ENCODE measurements at places on chromosomes 6 and 20.

- DNase-seq, result no peak
- no peaks in the 10 kb centered on the region for H3K4me1 ChIP-seq
- H3K4me3 ChIP-seq, result no peak overlapping the region
- H3K27me3 ChIP-seq, result no peaks in the 10 kb centered on the region
- no peak overlapping the region for H3K27ac ChIP-seq
Measured at GRCh38 chr6:142035890-142036289, 96.8 kb upstream of the GJE1 start.

DNA sequence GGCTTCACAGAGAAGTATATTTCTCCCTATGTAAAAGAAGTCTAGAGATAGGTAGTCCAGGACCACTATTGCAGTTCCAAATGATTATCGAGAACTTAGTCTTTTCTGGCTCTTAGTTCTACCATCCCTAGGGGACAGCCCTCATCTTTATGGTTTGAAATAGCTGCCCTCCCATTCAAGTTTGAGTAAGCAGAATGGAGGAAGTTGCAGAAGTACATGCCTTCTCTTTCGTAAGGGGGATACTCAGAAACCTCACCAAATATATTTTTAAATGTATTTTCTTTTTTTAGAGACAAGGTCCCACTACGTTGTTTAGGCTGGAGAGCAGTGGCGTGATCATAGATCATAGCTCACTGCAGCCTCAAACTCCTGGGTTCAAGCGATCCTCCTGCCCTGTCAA, 236.8 kb upstream of the RREB1 start:
- H3K27me3 ChIP-seq, result peaks cover 2% of the 10 kb centered on the region
- H3K27ac ChIP-seq, result no peak overlapping the region
- H3K36me3 ChIP-seq, result no peaks in the 10 kb centered on the region
- no peaks in the 10 kb centered on the region for H3K4me1 ChIP-seq

GRCh38 chr6:169454204-169454871, 200.7 kb upstream of the THBS2 start:
- no peak overlapping the region for H3K4me3 ChIP-seq
- no peaks in the 10 kb centered on the region for H3K36me3 ChIP-seq
- H3K4me1 ChIP-seq, result no peaks in the 10 kb centered on the region
- no peaks in the 10 kb centered on the region for H3K27me3 ChIP-seq
- H3K27ac ChIP-seq, result no peak overlapping the region

- H3K27me3 ChIP-seq, result no peaks in the 10 kb centered on the region
- H3K4me3 ChIP-seq, result no peak overlapping the region
- no peaks in the 10 kb centered on the region for H3K36me3 ChIP-seq
- DNase-seq, result no peak
Measured at GRCh38 chr6:65760285-65760684, 53.3 kb upstream of the EYS start.

- DNase-seq, result peak; percentile 82
- H3K4me1 ChIP-seq, result peaks cover 48% of the 10 kb centered on the region
- peaks cover 18% of the 10 kb centered on the region for H3K36me3 ChIP-seq
- peak overlapping the region; percentile 61 for H3K4me3 ChIP-seq
- peak overlapping the region; percentile 45 for H3K27ac ChIP-seq
Measured at GRCh38 chr20:63957004-63957689, 931 bp upstream of the UCKL1 start.

GRCh38 chr6:80214436-80215022, 108.1 kb downstream of the BCKDHB start:
- no peaks in the 10 kb centered on the region for H3K27me3 ChIP-seq
- H3K27ac ChIP-seq, result no peak overlapping the region
- DNase-seq, result no peak
- H3K36me3 ChIP-seq, result no peaks in the 10 kb centered on the region
- no peak overlapping the region for H3K4me3 ChIP-seq

DNA sequence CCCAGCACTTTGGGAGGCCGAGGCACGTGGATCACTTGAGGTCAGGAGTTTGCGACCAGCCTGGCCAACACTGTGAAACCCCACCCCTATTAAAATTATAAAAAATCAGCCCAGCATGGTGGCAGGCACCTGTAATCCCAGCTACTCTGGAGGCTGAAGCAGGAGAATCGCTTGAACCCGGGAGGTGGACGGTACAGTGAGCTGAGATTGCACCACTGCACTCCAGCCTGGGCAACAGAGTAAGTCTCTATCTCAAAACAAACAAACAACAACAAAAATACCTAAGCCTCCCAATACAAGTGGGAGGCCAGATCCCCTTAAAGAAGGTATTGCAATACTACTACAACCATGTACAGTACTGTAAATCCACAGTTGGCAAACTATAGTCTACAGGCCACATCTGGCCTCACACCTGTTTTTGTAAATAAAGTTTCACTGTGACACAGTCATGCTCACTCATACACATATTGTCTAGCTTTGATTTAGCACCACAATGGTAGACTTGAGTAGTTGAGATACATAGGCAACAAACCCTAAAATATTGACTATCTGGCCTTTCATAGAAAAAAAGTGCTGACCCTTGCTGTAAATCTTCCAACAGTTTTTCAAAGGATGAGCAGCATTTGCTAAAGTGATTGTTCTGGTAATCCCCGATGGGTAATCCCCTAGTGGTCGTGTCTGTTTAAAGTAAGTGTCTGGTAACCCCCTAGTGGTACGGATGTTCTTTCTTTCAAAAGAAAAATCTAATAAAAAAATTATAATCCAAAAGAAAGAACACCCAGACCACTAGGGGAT, 202.0 kb downstream of the RNGTT start:
- H3K4me3 ChIP-seq, result no peak overlapping the region
- H3K4me1 ChIP-seq, result no peaks in the 10 kb centered on the region
- H3K27me3 ChIP-seq, result no peaks in the 10 kb centered on the region
- DNase-seq, result peak; percentile 1
- no peaks in the 10 kb centered on the region for H3K36me3 ChIP-seq
- H3K27ac ChIP-seq, result no peak overlapping the region

GRCh38 chr20:420166-420620, 12.1 kb downstream of the RBCK1 start:
- no peak for DNase-seq
- H3K36me3 ChIP-seq, result peaks cover 74% of the 10 kb centered on the region
- H3K4me1 ChIP-seq, result no peaks in the 10 kb centered on the region
- H3K27ac ChIP-seq, result no peak overlapping the region

GRCh38 chr20:49542514-49542991, 25.4 kb downstream of the PTGIS start:
- no peak for DNase-seq
- peaks cover 2% of the 10 kb centered on the region for H3K4me1 ChIP-seq
- no peaks in the 10 kb centered on the region for H3K36me3 ChIP-seq
- H3K4me3 ChIP-seq, result no peak overlapping the region
- peaks cover 5% of the 10 kb centered on the region for H3K27me3 ChIP-seq

- H3K4me1 ChIP-seq, result no peaks in the 10 kb centered on the region
- H3K27me3 ChIP-seq, result no peaks in the 10 kb centered on the region
- no peak overlapping the region for H3K27ac ChIP-seq
- no peak overlapping the region for H3K4me3 ChIP-seq
- no peaks in the 10 kb centered on the region for H3K36me3 ChIP-seq
- DNase-seq, result no peak
Measured at GRCh38 chr6:22082218-22082617, 214.6 kb downstream of the PRL start.

GRCh38 chr20:675453-676314, at the start of gene SCRT2:
TSS of gene SCRT2 (minus strand) at chr20:675802. CDS start at chr20:675601, 201 bp downstream.
- no peak within 1 kb of the TSS for H3K27ac ChIP-seq
- no peak within 1 kb of the TSS for H3K4me3 ChIP-seq
- H3K4me1 ChIP-seq, result peaks cover 15% of the 10 kb centered on the region
- DNase-seq, result peak; percentile 73
- H3K27me3 ChIP-seq, result peaks cover 66% of the 10 kb centered on the region

DNA sequence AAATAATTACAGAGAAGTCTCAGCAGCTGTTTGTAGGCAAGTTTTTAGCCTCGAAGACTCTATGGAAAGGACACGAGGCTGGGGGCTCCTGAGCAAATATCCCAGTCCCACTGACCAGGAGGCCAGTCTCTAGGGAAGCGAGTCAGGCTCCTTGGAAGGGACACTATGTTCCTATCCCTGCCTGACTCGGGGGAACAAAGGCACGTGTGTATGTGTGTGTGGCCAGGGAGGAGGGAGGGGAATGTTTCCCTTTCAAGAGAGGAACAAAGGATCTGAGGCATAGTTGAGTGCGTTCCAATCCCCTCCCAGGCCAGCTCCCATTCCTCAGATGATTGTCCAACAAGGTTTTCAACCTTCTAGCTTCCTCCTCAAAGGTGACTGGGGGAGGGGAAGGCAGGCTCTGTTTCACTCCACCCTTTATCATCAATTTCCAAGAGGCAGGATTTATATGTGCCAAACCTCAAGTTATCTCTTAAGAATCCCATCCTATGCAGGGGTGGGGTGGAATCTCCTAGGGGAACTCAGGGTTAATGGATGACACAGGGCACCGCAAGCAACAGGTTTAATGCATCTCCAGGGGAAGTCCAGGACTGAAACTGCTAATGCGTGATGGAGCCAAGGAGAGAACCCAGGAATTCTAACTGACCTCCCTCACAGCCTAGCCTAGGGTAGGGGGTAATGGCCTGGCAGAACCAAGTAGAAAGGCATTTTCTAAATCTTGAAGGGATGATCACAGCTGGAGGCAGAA, 9.9 kb downstream of the BCL2L1 start:
- peaks cover 63% of the 10 kb centered on the region for H3K4me1 ChIP-seq
- no peak overlapping the region for H3K4me3 ChIP-seq
- DNase-seq, result no peak
- no peaks in the 10 kb centered on the region for H3K27me3 ChIP-seq

DNA sequence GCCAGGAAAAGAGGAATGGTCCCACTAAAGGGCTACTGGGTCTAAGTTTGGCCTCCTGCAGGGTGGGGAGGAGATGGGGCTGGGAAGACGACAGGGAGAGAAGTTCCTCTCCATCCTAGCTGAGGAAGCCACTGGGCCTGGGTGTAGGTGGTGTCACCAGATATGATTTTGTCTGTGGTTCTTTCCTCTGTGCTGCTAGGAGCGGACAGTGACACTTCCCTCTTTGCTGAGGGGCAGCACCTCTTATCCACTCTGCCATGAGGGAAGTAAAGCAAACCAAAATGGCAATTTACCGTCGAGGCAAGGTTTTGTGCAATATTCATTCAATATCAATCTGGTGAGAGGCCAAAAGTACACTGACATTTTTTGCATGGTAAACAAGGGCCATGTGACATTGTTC, 33.0 kb upstream of the NR2E1 start:
- H3K27me3 ChIP-seq, result peaks cover 74% of the 10 kb centered on the region
- no peak overlapping the region for H3K4me3 ChIP-seq
- no peaks in the 10 kb centered on the region for H3K36me3 ChIP-seq
- DNase-seq, result no peak
- H3K4me1 ChIP-seq, result peaks cover 7% of the 10 kb centered on the region

Data from CD4-positive, alpha-beta T cell (primary cell).